ENCODE measurements at places on chromosomes 2 and 18.

GRCh38 chr2:207993151-207993763 lies 32.1 kb downstream of the PLEKHM3 start:
- no peak for DNase-seq

GRCh38 chr2:117921520-117921919 lies 92.3 kb downstream of the CCDC93 start:
- DNase-seq = no peak

DNA sequence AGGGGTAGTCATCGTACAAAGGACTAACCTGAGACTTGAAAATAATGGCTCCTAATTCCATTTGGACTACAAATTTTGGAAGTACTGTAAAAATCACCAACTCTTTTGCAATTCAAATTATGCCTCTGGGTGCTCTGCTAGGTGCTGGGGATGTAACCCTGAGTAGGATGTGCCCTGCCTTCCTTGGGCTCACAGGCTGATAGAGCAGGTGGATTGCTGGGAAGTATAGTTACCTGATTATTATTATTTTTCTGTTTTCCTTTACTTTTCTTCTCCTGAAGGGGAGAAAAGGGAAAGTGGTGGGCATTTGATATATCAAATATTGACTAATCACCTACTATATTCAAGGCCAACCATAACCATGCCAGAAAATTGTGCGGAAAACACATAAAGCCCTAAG lies 119.3 kb upstream of the RIOK3 start:
- no peak for DNase-seq

GRCh38 chr2:109645412-109646184 lies 31.4 kb downstream of the SOWAHC start:
- no peak for DNase-seq

- DNase-seq = peak; percentile 12
Observed at GRCh38 chr2:12169721-12170120, 423.3 kb downstream of the LPIN1 start.
